H4 (cell line): ENCODE measurements at places on chromosomes 13 and 19. TPM values are rescaled to one million over a fixed set of nuclear protein-coding genes. Genes with fewer than 3 reads are reported as not detected.

Gene IGSF23
- not detected in 2 replicates for total RNA-seq

GRCh38 chr13:39209731-39210531 lies 171.7 kb downstream of the NHLRC3 start:
- no peak for DNase-seq

GRCh38 chr13:23941211-23941610 lies 43.9 kb upstream of the C1QTNF9B start:
- no peak for DNase-seq

Gene EBI3
- total RNA-seq: 0.33 and 1.2 TPM in 2 replicates

- DNase-seq: no peak
Measured at GRCh38 chr13:61777271-61777670, 361.6 kb upstream of the PCDH20 start.

GRCh38 chr19:36041831-36042230 lies 9.2 kb upstream of the CLIP3 start:
- peak; percentile 51 for DNase-seq

DNA sequence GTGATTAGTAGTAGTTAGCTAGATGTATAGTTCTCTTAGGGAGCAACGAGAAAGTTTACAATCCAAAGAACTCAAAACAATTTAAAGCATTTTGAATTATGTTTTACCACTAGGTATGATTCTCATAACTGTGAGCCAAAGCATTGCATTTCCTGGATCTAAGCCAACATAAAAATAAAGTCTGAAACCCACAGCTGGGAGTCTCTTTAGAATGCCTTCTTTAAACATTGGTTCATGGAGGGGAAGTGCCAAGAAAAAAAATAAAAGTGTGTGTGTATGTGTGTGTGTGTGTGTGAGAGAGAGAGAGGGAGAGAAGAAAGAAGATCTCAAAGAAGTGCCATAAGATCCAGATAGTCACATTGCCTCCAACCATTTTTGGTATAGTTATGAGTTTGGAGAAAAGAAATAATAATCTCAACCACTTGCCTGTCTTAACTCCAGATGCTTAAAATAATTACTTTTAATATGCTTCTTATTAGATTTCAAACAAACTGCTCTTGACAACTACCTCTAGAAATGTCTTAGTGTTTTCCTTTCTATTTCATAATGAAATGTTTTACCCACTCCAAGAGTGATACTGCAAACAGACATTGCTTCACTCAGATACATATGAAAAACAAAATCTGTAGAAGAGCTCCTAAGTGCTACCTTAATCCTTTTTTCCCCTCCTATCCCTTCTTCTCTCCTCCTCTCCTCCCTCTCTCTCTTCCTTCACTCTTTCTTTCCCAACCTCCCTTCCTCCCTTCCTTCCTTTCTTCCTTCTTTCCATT lies 554.1 kb downstream of the KCTD12 start:
- DNase-seq: no peak

Gene TMEM145
- 0.08 TPM in 1 of 2 replicates, not detected in the other for total RNA-seq

DNA sequence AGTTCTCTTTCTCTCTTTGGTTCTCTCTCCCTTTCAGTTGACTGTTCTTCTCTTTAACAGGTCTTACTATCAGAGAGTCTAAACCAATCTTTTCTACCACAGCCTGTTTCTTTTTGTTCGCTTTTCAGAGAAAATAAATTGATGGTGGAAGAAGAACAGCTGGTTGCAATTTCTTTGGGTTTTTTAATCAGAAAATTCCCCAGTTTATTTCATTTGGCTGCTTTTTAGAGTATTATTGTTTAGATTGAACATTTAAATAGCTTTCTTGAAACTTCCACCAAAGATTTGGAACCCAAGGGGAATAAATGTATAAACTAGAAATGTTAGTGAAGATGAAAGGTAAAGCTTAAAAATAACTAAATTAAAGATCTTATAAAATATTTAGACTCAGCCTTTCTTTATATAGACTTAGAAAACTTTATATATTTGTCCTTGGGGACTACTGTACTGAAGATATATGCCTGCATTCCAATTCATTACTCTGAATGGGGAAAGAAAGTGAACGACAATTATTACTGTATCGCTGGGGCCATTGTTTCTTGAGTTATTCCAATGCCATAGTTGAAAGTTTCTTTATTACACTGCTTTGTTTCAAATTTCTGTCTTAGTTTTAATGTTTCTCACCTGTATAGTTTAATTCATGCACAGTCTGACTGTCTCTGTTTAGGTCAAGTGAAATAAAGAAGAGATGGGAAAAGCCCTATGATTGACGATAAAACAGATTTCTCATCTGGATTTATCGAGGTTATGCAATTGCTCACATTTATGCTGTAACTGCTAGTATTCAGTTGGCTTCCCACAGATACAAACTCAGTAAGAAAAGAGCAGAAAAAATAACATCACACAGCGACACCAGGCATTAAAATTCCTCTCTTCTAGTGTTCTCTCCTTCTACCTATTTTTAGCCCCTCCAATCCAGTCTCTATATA lies 169.4 kb upstream of the CSNK1A1L start:
- DNase-seq: no peak

Gene C1QTNF9
- total RNA-seq: not detected in 2 replicates

GRCh38 chr13:48210178-48210577 lies 22.8 kb upstream of the ITM2B start:
- no peak for DNase-seq

Gene MBD3
- total RNA-seq: 45.8 and 64.9 TPM in 2 replicates

GRCh38 chr19:51586799-51587198 lies 15.7 kb downstream of the ZNF175 start:
- no peak for DNase-seq

Gene ATP7B
- 1.8 and 2.4 TPM in 2 replicates for total RNA-seq

DNA sequence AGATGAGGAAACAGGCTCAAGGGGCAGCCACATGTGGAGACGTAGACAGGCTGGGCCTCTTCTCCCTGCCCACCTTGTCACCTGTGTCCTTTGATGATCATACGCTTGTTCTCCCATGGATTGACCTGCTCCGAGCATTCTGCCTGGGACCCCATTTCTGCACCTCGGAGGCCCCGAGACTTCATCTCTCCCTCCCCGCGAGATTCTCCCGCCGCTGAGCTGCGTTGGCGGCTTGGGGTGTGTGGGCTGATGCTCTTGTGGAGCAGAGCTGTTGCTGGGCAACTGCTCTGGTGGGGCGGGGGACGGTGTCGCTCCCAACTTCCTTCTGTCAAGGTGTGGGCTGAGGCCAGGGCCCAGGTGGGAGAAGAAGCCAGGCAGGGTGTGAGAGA lies 22.1 kb downstream of the MAST3 start:
- no peak for DNase-seq

- no peak for DNase-seq
Measured at GRCh38 chr13:78680115-78680561, 21.2 kb upstream of the OBI1 start.

Gene LRRC63
- 0.10 TPM in 1 of 2 replicates, not detected in the other for total RNA-seq

- DNase-seq: no peak
Measured at GRCh38 chr13:77316430-77316829, 10.5 kb downstream of the MYCBP2 start.

GRCh38 chr19:49136771-49137171 lies 17.4 kb downstream of the PPFIA3 start:
- no peak for DNase-seq

Gene STK11
- total RNA-seq: 17.4 and 28.7 TPM in 2 replicates

DNA sequence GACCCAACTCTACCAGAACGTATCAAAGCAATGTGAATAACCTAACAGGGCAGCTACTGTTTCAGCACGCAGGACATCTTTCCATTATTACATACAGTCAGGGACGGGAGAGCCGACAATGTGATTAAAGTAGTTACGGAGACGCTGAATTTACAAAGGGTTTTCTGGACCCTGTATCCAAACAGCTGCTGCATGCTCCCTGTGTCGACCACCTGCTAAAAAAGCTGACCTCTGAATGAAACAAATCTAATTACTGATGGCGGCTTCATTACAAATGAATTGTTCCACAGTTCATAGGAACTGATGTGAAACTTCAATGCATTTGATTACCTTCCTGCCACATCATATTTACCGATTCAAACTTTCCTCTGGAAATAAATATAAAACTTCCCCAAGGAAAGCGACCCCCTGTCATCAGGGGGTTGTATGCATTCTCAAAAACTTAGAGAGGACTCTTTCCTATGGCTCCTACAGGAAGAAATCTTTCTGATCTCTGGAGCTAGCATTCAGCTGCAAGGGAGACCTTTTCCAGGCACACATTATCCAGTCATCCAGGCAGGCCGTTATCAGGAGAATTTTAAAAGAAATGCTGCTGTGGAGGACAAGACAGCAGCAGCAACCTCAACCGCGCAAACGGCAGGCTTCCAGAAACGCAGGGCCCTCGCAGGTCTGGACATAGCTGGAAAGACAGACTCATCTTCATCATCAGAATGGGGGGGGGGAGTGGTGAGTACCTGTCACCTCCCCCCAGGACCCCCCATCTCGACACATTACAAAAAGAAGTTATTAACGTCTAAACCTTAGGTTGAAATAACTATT lies 3.1 kb downstream of the EFNB2 start:
- DNase-seq: no peak

DNA sequence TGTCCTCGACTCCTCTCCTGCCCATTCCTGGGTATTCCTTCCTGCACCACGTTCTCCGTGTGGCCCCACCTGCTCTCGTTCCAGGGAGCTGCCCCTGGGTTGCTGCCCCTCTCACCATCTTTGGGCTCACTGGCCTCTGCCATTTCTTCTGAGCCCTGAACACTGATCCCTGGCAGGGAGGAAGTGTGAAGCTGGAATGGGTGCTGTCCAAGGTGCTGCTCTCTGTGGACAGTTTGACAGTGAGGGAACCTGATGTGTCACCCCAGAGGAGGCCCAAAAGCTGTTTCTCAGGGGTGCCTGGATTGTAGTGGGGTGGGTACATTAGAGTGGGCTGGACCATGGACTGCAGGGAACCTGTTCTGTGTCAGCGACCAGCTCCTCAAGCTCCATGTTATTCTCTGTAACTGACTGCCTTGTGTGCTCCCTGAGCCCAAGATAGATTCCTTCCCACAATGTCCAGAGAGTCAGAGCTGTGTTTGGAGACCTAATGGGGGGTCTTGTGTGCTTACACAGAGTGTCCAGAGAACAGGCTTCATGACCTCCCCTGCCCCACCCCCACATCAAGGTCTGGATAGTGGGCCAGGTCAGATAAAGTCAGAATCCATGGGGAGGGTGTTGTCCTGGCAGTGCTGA lies 7.2 kb upstream of the CEACAM8 start:
- DNase-seq: no peak

Gene GIPC3
- not detected in 2 replicates for total RNA-seq

GRCh38 chr13:19123502-19123901 lies 58.1 kb downstream of the TUBA3C start:
- no peak for DNase-seq

Gene CCNA1
- 2.7 and 4.5 TPM in 2 replicates for total RNA-seq

Gene FIZ1
- total RNA-seq: 5.1 and 7.8 TPM in 2 replicates
